Smooth muscle cell of trachea (primary cell): ENCODE measurements at places on chromosomes 5 and 9. TPM values are rescaled to one million over a fixed set of nuclear protein-coding genes. Genes with fewer than 3 reads are reported as not detected.

Gene IFNA16
- not detected in 2 replicates for total RNA-seq

Gene TMEM252
- total RNA-seq, result not detected in 2 replicates

Gene IFNK
- total RNA-seq, result not detected in 2 replicates

Gene PALM2AKAP2
- total RNA-seq, result 4.4 and 5.1 TPM in 2 replicates

Gene INSL4
- total RNA-seq, result not detected in 2 replicates

Gene NIPAL4
- under 0.01 TPM in 1 of 2 replicates, not detected in the other for total RNA-seq

Gene PCDHGA11
- 23.0 and 26.9 TPM in 2 replicates for total RNA-seq

Gene SPATA31A3
- total RNA-seq, result not detected in 2 replicates

Gene ACOT12
- 1.6 and 2.2 TPM in 2 replicates for total RNA-seq

Gene SLC23A1
- 0.50 TPM in 1 of 2 replicates, not detected in the other for total RNA-seq

Gene MYO10
- 46.7 and 81.5 TPM in 2 replicates for total RNA-seq

Gene TLN1
- total RNA-seq, result 445 and 453 TPM in 2 replicates

Gene PDE6A
- total RNA-seq, result not detected in 2 replicates

Gene IFNB1
- total RNA-seq, result not detected in 2 replicates

Gene NR2F1
- total RNA-seq, result 55.4 and 99.6 TPM in 2 replicates

Gene ISL1
- not detected in 2 replicates for total RNA-seq

Gene NSG2
- total RNA-seq, result not detected in 2 replicates

Gene CD72
- total RNA-seq, result 2.0 and 3.5 TPM in 2 replicates

Gene CCL27
- total RNA-seq, result 0.15 and 0.17 TPM in 2 replicates

Gene CCL21
- not detected in 2 replicates for total RNA-seq

Gene IGFBPL1
- total RNA-seq, result not detected in 2 replicates

Gene MCC
- total RNA-seq, result 33.5 and 51.3 TPM in 2 replicates

Gene RCL1
- 8.4 and 14.1 TPM in 2 replicates for total RNA-seq

Gene FBP2
- not detected in 2 replicates for total RNA-seq

Gene GLE1
- total RNA-seq, result 26.8 and 28.4 TPM in 2 replicates

Gene SEMA5A
- total RNA-seq, result 11.7 and 12.5 TPM in 2 replicates

Gene GLIPR2
- 57.0 and 62.5 TPM in 2 replicates for total RNA-seq

Gene COX7C
- 132 and 256 TPM in 2 replicates for total RNA-seq

Gene SHISAL2B
- not detected in 2 replicates for total RNA-seq

Gene DMGDH
- total RNA-seq, result 2.5 and 5.1 TPM in 2 replicates

Gene RRAGA
- total RNA-seq, result 65.5 and 72.4 TPM in 2 replicates

Gene TAS2R1
- total RNA-seq, result not detected in 2 replicates

Gene CCDC152
- 5.8 and 8.0 TPM in 2 replicates for total RNA-seq

Gene PCDHA1
- under 0.01 TPM in 1 of 2 replicates, not detected in the other for total RNA-seq

Gene PCDHA12
- under 0.01 TPM in 1 of 2 replicates, not detected in the other for total RNA-seq

Gene TIMD4
- not detected in 2 replicates for total RNA-seq

Gene ECSCR
- 0.33 and 1.2 TPM in 2 replicates for total RNA-seq

Gene C6
- total RNA-seq, result not detected in 2 replicates

Gene EFNA5
- total RNA-seq, result 3.8 and 5.8 TPM in 2 replicates

Gene SLC4A9
- not detected in 2 replicates for total RNA-seq
